ENCODE measurements at places on chromosomes 1 and 21.

DNA sequence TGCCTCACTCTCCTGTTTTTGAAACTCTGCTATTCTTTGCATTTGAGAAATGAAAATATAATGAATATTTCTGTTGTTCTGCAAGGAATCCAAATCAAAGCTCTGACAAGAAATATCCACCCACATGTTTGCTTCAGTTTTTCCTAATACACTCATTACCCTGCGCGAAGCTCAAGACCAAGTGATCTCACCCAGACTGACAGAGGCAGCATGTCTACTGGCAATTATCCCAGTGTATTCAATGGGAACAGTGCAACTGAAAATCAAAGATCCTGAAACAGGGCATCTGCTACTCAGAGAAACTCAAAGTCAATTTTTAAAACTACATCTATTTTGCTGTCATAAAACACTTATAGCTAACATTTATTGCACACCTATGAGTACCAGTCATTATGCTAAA is 321.0 kb upstream of the LRRC7 start:
- DNase-seq: no peak

DNA sequence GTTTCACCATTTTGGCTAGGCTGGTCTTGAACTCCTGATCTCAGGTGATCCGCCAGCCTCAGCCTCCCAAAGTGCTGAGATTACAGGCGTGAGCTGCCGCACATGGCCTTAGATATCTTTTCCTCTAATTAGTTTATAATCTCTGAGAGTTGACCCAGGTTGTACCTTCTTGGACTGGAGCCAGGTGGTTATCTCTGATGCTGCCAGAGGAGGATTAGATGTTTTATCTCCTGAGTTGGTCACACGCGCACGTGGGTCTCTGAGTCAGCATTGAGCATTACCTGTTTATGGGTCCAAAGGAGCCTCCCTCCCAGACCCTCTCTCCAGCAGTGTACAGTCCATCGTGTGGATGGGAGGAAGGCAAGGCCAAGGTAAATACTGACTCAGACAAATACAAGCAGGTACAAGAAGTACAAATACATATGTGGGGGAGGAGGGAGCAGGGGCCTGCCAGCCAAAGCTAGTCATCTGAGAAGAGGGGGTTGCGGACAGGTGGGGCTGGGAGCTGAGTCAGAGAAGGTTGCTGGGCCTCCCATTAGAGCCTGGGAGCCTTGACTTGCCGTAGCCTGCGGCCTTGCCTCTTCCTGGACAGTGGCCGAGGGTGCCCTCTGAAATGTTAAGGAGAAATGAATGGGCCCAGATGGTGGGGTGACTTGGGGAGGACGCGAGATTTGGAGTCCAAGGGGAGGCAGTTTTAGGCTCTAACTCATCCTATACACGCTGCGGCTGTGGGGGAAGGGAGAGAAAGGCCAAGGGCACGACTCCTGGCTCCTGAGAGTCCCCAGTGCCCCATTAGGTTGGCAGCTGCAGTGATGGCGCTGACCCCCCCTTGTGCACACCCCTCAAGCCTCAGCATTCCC is 13.1 kb downstream of the IL6R start:
- no peak for DNase-seq

GRCh38 chr1:200512191-200512590 is 102.4 kb upstream of the ZNF281 start:
- no peak for DNase-seq

DNA sequence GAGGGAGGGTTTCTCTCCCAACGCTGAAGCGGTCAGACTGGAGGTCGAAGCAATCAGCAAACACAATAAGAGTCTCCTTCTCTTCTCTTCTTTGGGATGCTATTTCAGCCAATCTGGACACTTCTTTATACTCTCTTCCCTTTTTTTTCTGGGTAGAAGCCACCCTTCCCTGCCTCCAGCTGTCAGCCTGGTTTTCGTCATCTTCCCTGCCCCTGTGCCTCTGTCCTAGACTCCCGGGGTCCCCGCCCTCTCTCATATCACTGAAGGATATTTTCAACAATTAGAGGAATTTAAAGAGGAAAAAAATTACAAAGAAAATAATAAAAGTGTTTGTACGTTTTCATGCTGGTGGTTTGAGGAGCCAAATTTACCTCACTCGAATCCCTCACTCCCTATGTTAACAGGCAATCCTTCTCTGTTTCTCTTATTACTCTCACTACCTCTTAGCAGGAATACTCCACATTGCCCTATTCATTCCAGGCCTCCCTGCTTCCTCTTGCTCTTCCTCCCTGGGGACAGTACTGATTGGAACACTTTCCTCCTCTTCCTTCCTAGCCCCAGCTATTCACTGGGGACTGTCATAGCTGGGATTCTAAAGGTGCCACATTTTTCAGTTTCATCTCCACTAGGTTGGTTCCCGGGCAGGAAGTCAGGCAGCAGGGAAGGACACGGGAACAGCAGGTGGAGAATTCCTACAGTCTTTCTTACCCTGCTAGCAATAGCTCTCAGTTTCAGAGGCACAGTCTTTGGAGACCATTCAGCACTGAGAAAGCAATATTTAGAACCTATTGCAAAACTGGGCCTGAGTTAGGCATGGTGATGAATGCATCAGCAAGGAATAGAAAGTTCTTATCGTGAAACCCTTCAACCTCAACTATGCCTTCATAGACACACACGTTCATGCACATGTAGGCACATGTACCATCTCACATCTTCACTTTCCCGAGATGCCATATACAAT is 288.0 kb downstream of the PBX1 start:
- DNase-seq: no peak

- DNase-seq: no peak
Measured at GRCh38 chr1:94160811-94161210, 39.9 kb upstream of the ABCA4 start.

GRCh38 chr21:34266351-34266750 is 97.5 kb upstream of the KCNE2 start:
- no peak for DNase-seq

GRCh38 chr1:50929376-50929958 is 30.6 kb downstream of the FAF1 start:
- no peak for DNase-seq

GRCh38 chr1:98355656-98356383 is 305.7 kb upstream of the SNX7 start:
- DNase-seq: no peak

DNA sequence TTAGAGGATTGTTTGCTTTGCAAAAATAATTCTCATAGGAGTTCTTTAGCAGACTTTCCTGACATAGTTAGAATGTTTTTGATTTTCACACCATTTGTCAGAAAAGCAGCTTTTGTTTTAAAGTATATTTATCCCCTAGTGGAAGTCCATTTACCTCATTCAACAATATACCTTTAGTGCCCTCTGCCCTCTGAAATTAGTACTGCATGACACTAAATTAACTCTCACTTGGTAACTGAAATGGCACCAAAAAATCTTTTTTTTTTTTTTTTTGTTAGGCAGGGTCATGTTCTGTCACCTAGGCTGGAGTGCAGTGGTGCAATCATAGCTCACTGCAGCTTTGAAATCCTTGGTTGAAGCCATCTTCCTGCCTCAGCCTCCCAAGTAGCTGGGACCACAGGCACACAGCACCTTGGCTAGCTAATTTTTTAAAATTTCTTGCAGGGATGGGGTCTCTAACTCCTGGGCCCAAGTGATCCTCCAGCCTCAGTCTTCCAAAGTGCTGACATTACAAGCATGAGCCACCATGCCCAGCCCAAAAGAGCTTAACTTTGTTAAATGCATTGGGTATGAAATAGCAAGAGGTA is 13.6 kb downstream of the LRRC42 start:
- DNase-seq: no peak

GRCh38 chr1:197438010-197438790 is 170.1 kb downstream of the CRB1 start:
- no peak for DNase-seq

- DNase-seq: no peak
Measured at GRCh38 chr1:148318904-148319242, 164.2 kb downstream of the PPIAL4G start.

DNA sequence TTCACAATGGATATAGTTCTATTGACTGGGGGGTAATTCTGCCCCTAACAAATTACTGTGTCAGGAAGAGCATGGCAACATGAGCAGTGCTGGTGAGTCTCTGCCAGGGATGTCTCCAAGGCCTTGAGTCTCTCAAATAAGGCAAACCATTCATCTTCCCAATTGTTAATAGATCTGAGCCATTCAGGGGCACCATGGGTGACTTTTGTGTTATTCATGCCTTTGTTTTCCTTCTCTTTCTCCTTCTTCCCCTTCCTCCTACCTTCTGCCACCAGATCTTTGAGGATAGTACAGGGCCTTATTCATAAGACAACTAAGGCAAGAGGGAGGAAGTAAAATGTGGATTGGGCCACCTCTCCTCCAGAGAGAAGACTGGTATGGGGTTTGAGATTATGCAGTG is at the start of gene RGSL1:
RGSL1 (plus strand) TSS at position 60 of the 400 bp plus-strand sequence; CDS start at position 80, 20 bp downstream.
- DNase-seq: no peak

GRCh38 chr1:151144474-151145303 is 1.7 kb downstream of the SEMA6C start:
- no peak for DNase-seq

DNA sequence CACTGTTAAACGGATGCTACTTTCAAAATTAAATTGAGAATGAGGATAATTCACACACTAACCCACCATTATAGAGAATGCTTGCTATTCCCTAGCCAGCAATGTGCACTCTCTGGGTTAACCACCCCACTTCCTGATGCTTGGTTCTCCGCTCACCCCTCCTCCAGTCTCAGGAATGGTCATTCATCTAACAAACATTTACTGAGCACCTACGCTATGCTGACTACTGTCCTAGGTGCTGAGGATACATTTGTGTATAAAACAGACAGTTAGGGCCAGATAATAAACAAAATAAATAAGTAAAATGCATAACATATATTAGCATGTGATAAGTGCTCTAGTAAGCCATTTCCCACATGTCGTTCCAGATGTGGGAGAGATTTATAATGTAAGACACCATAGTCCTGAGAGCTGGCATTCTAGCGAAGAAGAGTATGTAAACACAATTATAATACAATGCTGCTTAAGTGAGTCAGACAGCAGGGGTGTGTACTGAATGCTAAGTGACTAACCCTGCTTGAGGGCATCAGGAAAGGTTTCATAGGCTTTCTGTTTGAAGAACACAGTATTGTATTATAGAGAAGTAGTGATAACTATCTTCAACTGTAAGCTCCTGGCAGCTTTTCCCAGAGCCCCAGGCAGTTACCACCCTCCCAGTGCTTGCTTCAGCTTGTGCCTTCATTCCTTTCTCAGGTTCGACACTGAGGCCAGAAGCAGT is 126.7 kb upstream of the CACHD1 start:
- DNase-seq: no peak

- DNase-seq: no peak
Measured at GRCh38 chr1:9315411-9316079, 22.9 kb downstream of the SPSB1 start.

DNA sequence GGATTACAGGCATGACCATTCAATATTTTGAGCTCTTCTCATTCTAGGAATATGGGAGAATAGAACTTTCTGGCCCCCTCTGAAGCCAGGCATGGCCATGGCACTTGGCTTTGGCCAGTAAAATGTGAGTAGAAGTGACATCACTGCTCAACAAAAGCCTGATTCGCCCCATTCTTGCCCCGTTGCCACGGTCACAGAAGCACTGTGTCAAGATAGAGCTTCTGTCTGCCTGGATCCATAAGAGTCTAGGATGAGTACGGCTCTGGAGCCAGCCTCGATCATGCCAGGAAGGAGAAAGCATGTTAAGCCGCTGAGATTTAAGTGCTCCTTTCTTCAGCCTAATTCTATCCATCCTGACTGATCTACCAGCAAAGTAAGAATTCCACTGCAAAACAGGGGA is 113.1 kb downstream of the TIAM1 start:
- DNase-seq: no peak

- no peak for DNase-seq
Measured at GRCh38 chr1:245019910-245020486, 134.8 kb upstream of the KIF26B start.

- DNase-seq: no peak
Measured at GRCh38 chr1:226599636-226600238, 51.2 kb downstream of the STUM start.

- DNase-seq: no peak
Measured at GRCh38 chr1:82260051-82260450, 459.3 kb downstream of the ADGRL2 start.

DNA sequence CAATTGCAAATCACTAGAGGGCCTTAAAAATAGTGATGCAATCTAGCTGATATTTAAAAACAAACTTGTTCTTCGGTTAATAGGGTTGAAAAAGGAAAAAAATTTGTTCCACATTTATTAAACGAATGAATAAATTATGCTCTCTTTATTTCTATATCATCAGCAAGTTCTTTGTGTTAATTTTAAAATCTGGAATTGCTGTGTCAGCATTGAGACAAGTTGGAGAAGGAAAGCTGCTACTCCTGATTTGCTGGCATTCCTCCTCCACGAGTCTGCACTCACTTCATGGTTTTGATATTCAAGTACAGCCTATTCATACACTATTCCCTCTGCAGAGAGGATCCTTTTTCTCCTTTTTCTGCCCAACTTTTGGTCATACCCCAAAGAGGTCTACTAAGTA is 117.6 kb downstream of the MRPL39 start:
- DNase-seq: no peak

DNA sequence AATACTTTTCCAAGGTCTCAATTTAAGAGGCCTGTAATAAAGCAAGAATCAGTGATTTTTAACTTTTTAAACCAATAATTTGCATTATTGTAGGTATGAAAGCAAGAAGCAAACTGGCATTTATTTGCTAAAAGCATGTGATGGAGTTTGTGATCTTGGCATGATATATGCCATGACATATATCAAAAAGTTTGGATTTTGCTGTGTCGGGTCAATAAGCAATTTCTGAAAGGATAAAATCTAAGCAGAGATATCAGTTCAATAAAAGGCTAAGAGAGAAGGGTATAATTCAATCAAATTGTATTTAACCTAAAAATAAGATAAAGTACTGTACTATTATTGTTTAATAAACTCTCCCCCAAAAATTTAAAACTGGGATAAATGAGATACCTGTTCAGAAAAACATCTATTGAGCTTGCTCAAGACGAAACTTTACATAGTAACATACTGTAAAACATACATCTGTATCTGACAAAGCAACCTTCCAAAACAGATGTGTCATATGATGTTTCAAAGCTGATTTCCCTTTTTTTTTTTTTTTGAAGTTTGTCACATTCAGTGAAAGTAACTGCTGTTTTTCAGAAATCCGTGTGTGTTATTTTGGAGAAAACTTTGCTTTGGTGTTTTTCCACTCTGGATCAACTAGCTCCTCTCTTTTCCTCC is 74.5 kb downstream of the TGFBR3 start:
- DNase-seq: no peak

GRCh38 chr1:37807220-37807554 is 403 bp upstream of the C1orf122 start:
- DNase-seq: no peak

- no peak for DNase-seq
Measured at GRCh38 chr1:50106095-50106761, 2.5 kb upstream of the ELAVL4 start.

DNA sequence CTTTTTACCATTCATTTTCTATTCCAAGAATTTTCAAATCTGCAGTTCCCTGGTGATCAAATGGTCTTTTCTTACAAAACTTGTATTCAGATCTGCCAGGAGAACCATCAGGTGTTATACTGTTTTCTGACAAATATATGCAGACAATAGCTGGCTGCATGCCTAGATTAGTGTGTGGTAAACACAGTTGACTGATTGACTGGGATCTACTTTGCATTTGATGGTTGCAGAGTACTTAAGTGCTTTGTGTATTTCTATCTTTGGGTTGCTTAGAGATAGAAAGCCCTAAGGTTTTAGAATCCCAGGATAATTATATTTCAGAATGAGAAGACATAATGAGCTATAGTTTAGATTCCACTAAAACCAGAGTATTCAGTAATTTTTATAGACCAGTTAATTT is 102.0 kb upstream of the CHODL start:
- DNase-seq: no peak

GRCh38 chr21:35908311-35909078 is 151.8 kb downstream of the SETD4 start:
- DNase-seq: no peak

Measured in progenitor cell of endocrine pancreas (in vitro differentiated cells).